ENCODE measurements at places on chromosomes 5 and 9.

DNA sequence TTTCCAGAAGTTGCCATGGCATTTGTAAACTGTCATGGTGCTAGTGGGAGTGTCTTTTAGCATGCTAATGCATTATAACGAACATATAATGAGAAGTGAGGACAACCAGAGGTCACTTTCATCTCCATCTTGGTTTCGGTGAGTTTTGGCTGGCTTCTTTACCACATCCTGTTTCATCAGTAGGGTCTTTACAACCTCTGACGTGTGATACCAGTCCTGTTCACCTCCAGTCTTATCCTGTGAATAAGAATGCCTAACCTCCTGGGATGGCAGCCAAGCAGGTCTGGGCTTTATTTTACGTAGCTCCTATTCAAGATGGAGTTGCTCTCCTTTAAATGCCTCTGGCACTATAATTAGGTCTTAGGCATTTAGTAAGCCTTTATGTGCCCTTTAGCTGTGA is 20.4 kb upstream of the RFK start:
- no peak for DNase-seq

GRCh38 chr9:113898151-113898550 is 22.0 kb downstream of the ZNF618 start:
- DNase-seq, result no peak

GRCh38 chr5:132020568-132021339 is 9.3 kb upstream of the ACSL6 start:
- no peak for DNase-seq

DNA sequence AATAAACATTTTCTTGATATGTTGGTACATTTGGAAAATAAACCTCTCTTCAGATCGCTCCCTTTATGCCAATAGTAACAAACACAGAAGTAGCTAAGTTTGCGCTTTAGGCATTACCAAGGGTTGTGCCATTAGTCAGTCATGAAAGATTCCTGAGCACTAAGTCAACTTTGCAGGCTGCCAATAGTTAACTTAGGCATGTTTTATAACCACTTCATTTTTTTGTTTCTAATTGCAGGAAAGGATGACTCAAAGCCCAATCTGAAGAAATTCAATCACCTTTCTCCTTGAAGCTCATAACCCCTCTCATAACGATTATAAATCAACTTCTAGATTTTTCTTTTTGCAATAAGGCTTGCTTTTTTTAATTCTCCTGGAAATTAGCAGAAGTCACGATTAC is 517.0 kb downstream of the AGTPBP1 start:
- peak; percentile 31 for DNase-seq

DNA sequence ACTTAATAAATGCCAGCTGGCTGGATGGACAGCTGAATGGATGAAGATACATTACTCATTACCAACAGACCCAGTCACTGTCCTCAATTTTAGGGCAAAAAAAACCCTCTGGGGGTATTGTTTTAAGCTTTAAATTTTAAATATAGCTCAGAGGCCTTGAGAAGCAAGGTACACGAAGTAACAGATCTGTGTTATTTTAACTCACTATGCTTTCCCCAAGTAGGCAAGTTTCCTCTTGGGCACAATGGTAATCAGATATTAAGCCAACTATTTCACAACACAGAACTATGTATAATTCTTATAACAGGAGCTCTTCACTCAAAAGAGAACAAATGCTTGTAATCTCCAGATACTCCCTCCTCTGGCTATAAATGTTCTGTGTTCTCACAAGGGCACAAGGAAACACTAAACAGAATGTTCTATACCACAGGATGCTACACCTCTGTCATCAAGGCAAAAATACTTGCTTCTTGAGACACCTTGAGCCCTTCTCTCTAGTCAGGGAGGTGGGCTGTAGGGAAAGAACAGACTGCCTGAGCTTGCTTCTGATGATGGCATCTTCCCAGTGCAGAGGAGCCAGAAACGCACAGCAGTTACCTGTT is 443.8 kb downstream of the SPOCK1 start:
- DNase-seq, result no peak

- peak; percentile 48 for DNase-seq
Measured at GRCh38 chr5:14112998-14113652, 30.0 kb upstream of the TRIO start.

DNA sequence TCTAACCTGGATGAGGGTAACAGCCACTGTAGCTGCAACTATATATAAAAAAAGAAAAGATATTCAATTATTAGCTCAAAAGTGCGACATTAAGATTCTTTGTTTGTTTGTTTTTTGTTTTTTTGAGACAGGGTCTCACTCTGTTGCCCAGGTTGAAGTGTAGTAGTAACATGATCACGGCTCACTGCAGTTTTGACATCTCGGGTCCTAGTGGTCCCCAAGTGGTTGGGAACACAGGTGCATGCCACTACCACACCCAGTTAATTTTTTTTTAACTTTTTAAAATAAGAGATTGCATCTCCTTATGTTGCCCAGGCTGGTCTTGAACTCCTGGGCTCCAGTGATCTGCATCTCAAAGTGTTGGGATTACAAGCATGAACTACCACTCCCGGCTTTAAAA is 61.8 kb downstream of the MEF2C start:
- DNase-seq, result no peak

DNA sequence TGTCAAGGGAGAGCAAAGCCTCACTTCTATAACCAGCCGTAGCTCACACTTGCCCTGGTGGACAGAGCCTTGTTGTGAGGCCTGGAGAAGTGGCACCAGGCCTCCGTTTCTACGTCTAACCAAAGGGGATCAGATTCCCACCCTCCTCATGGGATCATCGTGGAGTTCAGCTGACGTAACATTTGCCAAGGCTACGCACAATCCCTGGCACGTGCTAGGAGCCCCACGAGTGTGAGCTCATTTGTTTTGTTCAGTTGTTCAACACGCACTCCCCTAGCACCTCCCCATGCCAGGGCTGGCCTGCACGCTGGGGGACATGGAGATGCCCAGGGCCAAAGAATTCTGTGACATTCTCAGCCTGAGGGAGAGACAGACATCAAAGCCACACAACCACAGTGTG is 23.1 kb downstream of the ADGRD2 start:
- no peak for DNase-seq

- DNase-seq, result no peak
Measured at GRCh38 chr9:17852108-17852507, 273.2 kb downstream of the SH3GL2 start.

DNA sequence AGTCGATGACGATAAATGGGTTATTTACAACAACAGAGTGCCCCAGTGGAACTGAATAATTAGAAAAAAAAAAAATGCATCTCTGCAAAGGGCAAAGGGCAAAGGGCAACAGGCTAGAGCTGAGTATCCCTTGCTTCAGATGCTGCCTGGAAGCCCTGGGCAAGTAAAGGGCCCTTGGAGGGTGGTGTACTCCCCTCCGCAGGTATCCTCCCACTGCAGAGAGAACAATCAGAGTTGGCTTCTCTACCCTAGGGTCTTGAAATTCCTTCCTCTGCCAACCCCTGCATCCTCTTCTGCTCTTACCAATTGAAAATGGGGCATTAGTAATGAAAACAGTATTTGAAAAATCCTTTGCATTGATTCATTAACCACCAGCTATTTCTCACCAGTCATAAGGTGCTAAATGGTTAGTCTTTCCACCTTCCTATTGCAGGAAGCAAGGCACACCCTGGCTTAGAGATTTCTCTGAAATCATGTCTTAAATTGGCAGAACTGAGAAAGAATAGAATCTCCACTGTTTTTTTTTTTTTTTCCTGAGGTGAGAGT is 122.6 kb downstream of the SEMA6A start:
- no peak for DNase-seq

GRCh38 chr5:73792687-73793320 is 166.8 kb downstream of the ARHGEF28 start:
- peak; percentile 82 for DNase-seq

GRCh38 chr9:22863106-22863505 is 416.5 kb downstream of the DMRTA1 start:
- no peak for DNase-seq

DNA sequence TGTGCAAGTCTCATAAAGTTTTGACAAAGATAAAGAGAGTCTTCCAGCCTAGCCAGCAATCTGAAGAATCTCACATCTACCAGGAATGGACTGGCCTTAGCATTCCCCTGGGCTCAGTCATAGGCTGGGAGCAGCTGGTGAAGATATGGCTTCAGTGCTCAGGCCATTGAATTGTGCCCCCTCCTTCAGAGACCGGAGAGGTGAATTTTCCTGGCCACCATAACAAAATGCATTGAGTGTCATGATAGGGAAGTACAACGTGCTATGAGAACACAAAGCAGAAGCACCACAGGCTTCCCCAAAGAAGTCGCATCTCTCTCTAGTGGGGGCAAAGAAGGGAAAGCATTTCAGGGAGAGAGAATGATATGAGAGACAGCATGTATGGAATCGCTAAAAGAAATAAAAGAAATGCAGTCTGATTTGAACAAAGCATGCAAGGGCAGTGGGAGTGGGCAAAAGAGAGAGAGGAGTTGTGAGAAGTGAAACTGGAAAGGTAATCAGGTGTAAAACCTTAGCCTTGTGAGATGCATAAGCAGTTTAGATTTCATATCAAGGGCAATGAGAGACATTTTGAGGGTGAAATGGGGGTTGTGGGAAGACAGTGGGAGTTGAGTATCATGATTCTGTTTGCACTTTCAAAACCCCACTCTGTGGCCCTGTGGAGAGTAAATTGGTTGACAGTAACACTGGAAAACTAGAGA is 57.1 kb upstream of the NMUR2 start:
- no peak for DNase-seq

DNA sequence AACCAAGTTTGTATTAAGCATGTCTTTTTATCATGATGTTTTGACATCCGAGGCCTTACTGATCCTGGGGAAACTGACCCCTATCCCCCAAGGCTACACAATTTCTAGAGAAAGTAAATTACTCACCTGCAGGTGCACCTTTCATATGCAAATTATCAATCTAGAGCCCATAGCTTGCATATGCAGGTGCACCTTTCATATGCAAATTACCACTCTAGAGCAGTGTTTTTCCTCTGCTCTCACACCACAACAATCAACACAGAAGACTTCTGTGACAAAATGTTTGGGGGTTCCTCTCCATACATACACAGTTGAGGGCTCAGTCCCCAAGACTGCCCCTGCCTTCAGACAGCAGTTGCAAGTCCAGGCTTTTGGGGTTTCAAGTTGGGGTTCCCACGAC is 203.7 kb upstream of the RORB start:
- DNase-seq, result no peak

- DNase-seq, result peak; percentile 45
Measured at GRCh38 chr5:136032564-136032963, 3.8 kb downstream of the TGFBI start.

DNA sequence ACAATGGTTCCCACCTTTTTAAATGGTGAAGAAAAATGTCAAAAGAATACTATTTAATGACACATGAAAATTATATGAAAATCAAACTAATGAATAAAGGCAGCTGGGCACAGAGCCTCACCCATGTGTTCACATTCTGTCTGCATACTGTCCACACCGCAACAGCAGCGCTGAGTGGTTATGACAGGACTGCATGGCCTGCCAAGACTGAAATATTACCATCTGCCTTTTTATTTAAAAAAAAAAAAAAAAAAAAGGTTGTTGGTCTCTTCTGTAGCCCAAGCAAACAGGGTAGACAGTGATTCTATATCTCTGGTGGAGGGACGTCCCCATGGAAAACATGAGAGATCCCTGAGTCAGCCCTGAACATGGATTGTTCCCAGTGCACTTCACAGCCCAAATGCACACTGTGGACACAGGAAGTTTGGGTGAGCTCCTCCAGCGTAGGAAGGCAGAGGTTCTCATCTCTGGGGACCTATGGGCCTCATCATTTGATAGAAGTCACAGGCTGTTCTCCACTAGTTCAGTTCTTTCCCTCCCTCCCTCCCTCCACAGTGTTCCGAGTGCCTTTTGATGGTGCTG is 44.9 kb upstream of the SHC3 start:
- DNase-seq, result no peak

DNA sequence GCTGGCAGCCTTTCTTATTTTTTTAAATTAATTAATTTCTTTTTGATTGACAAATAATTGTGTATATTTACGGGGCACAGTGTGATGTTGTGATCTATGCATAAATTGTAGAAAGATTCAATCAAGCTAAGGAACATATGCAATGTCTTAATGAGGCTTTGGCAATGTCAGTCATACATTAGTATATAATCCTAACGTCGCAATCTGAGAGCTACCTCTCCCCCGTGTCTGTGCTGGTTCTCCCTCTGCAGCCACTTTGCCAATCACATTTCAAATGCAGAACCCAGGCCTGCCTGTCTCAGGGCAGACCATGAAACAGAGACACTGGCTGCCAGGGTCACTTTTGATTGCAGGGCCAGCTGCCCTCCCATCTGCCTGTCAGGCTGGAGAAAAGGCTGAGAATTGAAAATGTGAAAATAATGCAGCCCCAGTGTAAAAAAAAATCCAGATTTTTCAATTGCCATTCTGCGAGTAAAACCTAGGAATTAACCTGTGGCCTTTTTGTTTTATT is 56.3 kb downstream of the SLC24A2 start:
- DNase-seq, result no peak

GRCh38 chr5:62778316-62779009 is 199.8 kb downstream of the LRRC70 start:
- no peak for DNase-seq

DNA sequence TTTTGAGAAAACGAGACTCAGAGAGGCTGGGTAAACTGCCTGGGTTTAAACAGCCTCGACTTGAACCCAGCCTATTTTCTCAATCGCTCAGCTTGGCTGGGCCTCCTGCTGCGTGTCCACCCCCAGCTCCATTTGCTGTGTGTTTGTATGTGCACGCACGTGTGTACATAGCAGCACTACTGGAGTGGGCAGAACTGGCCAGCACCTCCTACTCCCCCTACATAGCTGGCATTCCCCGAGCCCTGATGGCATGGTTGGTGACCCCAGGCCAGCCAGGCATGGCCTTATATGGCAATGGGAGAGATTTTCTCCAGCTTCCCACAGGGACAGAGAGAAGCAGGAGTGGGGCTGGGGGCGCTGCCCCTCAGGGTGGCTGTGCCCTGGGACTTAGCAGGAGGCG is 4.1 kb downstream of the AIF1L start:
- DNase-seq, result no peak

DNA sequence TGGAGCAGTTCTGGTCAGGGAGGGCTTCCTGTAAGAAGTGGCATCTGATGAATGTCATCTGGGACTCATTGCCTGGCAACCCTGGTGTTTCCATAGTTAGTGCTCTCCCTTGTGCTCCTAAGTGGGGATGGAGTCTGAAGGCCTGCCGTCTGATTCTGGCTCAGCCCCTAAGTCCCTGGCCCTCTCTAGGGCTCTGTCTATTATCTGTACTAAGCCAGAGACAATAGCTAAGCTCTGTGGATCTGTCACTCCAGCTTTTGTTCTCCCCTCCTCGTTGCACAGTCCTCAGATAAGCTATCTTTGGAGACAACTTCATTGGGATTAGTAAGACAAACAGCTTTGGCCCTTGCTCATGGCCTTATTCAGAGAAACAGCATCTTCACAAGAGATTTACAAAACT is 30.6 kb upstream of the TTC1 start:
- no peak for DNase-seq

DNA sequence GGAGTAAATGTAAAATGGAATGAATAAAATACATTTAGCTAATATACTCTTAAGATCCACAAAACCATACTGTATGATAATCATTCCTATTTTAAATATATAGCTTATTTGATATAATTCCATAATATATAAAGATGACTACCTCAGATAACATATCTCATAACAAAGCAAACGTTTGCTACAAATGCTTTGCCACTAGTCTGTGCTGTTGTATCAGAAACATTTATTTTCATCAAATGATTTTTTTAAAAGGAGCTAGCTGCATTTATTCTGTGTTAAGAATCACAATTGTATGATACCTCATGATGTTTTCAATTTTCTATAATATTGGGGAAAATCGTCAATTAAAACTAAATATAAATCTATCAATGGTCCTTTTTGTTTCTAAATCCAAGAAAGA is 567.2 kb downstream of the PTPRD start:
- DNase-seq, result peak; percentile 12

All from hepatocyte (in vitro differentiated cells).